ENCODE measurements at places on chromosomes 3 and 15. TPM values are rescaled to one million over a fixed set of nuclear protein-coding genes. Genes with fewer than 3 reads are reported as not detected.
A peak's percentile ranks its signal among the peaks of the same experiment; 100 is the strongest.

Gene TMC3
- total RNA-seq: not detected

Gene NCEH1
- 2.3 TPM for total RNA-seq

Gene ASB14
- not detected for total RNA-seq

Gene MKRN2OS
- not detected for total RNA-seq

Gene SPATA12
- not detected for total RNA-seq

Gene RTP3
- total RNA-seq: not detected

Gene TM4SF18
- total RNA-seq: not detected

Gene CMTM8
- total RNA-seq: 4.4 TPM

Gene GRM7
- total RNA-seq: 1.5 TPM

Gene TMEM40
- not detected for total RNA-seq

Gene CHRD
- total RNA-seq: 3.2 TPM

Gene GPR15
- total RNA-seq: not detected

Gene MORC1
- total RNA-seq: not detected

DNA sequence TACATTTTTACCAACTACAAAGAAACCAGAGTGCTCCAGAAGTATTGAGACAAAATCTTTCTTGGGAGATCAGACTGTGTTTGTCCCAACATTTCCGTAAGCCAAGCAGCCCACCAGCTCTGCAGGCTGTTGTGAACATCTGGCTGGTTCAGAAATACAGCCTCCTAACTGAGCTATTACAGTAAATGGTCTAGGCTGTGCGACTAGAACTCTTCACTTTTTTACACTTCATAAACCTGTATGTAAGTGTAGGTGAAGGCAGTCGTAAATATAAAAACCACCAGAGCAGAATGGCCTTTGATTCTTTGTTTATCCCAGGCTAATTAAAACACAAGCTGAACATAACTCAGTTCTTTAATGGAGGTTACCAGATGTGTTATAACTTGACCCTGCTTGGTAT lies 235.3 kb downstream of the ARRDC4 start:
- H3K27ac ChIP-seq: no peak overlapping the region
- H3K4me1 ChIP-seq: no peaks in the 10 kb centered on the region
- DNase-seq: no peak
- H3K36me3 ChIP-seq: no peaks in the 10 kb centered on the region
- H3K27me3 ChIP-seq: no peaks in the 10 kb centered on the region
- no peak overlapping the region for H3K4me3 ChIP-seq

GRCh38 chr3:155335724-155336354 lies 42.4 kb upstream of the STRIT1 start:
- H3K27me3 ChIP-seq: no peaks in the 10 kb centered on the region
- no peak overlapping the region for H3K4me3 ChIP-seq
- H3K4me1 ChIP-seq: no peaks in the 10 kb centered on the region
- no peak for DNase-seq
- H3K36me3 ChIP-seq: no peaks in the 10 kb centered on the region

DNA sequence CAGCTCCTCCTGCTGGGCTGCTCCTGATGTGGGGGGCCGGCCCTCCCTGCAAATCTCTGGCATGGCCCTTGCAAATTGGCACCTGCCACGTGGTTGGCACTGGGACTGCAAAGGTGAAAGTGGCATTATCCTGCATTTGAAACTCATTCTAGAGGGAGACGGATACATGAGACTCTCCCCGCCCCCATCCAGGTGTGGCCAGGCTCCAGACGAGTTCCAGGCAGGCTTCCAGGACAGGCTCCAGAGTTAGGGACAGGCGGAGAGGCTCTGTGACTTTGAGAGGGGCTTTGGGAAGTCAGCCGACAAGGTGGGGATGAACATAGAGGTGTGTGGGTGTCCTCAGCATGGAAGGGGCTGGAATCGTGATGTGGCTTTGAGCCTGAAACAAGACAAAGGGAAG lies 178.5 kb downstream of the APBA2 start:
- H3K27ac ChIP-seq: peak overlapping the region; percentile 54
- no peak overlapping the region for H3K4me3 ChIP-seq
- H3K27me3 ChIP-seq: no peaks in the 10 kb centered on the region
- peaks cover 13% of the 10 kb centered on the region for H3K36me3 ChIP-seq
- peaks cover 50% of the 10 kb centered on the region for H3K4me1 ChIP-seq
- DNase-seq: no peak

GRCh38 chr3:184040010-184040409 lies 8.5 kb downstream of the HTR3D start:
- no peaks in the 10 kb centered on the region for H3K4me1 ChIP-seq
- H3K27me3 ChIP-seq: peaks cover 2% of the 10 kb centered on the region
- H3K4me3 ChIP-seq: no peak overlapping the region
- H3K36me3 ChIP-seq: no peaks in the 10 kb centered on the region

- DNase-seq: no peak
- H3K4me1 ChIP-seq: peaks cover 18% of the 10 kb centered on the region
- no peak overlapping the region for H3K4me3 ChIP-seq
- H3K27ac ChIP-seq: no peak overlapping the region
- no peaks in the 10 kb centered on the region for H3K27me3 ChIP-seq
These were observed 289.8 kb upstream of the ROPN1 start for GRCh38 chr3:124281453-124282316.

DNA sequence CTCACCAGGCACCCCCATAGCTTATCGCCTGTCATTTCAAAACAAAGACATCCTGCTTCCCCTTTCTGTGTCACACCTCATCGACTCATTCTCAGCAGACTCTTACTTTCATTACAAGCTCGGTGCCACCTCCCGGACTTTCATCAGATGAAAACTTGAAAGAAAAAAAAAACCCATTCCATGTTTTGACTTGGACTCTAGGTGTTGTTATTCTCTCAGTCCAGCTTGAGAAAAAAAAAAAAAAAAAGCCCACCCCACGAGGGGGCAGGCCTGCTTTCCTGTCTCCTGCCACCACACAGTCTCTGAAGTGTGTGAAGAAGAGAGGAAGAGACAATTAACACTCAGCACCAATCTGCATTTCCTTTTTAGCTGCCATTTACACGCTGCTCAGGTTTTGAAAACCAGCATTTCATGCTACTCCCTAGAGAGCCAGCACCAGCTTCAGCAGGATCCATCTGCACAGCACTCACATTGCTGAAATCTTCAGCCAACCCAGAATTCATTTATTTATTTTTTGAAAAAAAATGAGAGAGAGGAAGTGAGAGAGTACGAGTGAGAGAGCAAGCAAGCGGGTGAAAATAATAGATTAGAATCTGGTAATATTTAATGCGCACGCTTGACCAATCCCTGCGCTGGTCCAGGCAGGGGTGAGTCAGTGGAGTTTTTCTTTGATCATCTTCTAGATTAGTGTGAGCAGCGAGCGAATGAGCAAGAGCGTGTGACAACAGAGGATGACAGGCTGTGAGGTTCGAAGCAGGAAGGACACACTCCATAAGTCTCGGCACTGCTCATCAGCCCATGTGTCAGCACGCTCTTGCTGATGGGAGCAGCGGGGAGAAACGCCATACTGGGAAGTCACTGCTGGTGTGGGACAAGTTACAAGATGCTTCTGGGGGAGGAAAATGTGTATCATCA lies 23.5 kb downstream of the ZNF80 start:
- no peak overlapping the region for H3K27ac ChIP-seq
- H3K36me3 ChIP-seq: no peaks in the 10 kb centered on the region
- no peak for DNase-seq
- H3K4me1 ChIP-seq: no peaks in the 10 kb centered on the region

GRCh38 chr15:23518104-23518503 lies 47.4 kb upstream of the MKRN3 start:
- H3K4me1 ChIP-seq: no peaks in the 10 kb centered on the region
- H3K27ac ChIP-seq: no peak overlapping the region
- peaks cover 2% of the 10 kb centered on the region for H3K36me3 ChIP-seq
- no peak overlapping the region for H3K4me3 ChIP-seq
- H3K27me3 ChIP-seq: no peaks in the 10 kb centered on the region

GRCh38 chr3:173267716-173268115 lies 126.7 kb upstream of the SPATA16 start:
- no peaks in the 10 kb centered on the region for H3K36me3 ChIP-seq
- DNase-seq: no peak
- no peaks in the 10 kb centered on the region for H3K4me1 ChIP-seq
- no peaks in the 10 kb centered on the region for H3K27me3 ChIP-seq
- no peak overlapping the region for H3K27ac ChIP-seq
- H3K4me3 ChIP-seq: no peak overlapping the region

- H3K4me1 ChIP-seq: no peaks in the 10 kb centered on the region
- H3K36me3 ChIP-seq: no peaks in the 10 kb centered on the region
These were observed 157.8 kb downstream of the PDCD6IP start for GRCh38 chr3:33956206-33956605.

DNA sequence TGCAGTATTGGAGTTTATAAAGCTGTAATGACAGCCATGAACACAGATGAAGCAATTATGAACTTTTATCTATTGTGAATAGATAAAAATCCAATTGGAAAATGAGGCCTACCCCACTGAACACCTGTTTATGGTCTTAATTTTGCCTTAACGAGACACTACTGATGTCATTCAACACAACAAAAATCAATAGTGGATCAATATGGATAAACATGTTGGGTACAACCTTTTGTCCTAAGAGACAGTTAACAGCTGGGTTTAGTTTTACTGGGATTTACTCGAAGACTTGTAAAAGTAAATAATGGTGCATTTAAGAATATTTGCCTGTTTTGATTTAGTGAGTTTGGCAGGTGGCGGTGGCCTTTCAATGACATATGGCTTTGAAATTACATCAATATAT lies 217.8 kb downstream of the NR1D2 start:
- H3K4me1 ChIP-seq: peaks cover 20% of the 10 kb centered on the region
- no peak overlapping the region for H3K4me3 ChIP-seq
- peaks cover 6% of the 10 kb centered on the region for H3K27me3 ChIP-seq
- no peak overlapping the region for H3K27ac ChIP-seq
- H3K36me3 ChIP-seq: no peaks in the 10 kb centered on the region
- DNase-seq: no peak

- H3K36me3 ChIP-seq: no peaks in the 10 kb centered on the region
- DNase-seq: no peak
- no peaks in the 10 kb centered on the region for H3K4me1 ChIP-seq
- H3K4me3 ChIP-seq: no peak overlapping the region
These were observed 35.6 kb upstream of the KCNMB2 start for GRCh38 chr3:178500631-178501030.

- no peak for DNase-seq
- no peak overlapping the region for H3K4me3 ChIP-seq
- peaks cover 9% of the 10 kb centered on the region for H3K4me1 ChIP-seq
- H3K27me3 ChIP-seq: no peaks in the 10 kb centered on the region
- H3K27ac ChIP-seq: no peak overlapping the region
These were observed 75.6 kb upstream of the POU1F1 start for GRCh38 chr3:87351937-87352336.

GRCh38 chr3:107464037-107464436 lies 58.7 kb upstream of the BBX start:
- H3K4me3 ChIP-seq: no peak overlapping the region
- no peaks in the 10 kb centered on the region for H3K36me3 ChIP-seq
- no peaks in the 10 kb centered on the region for H3K4me1 ChIP-seq
- DNase-seq: no peak

DNA sequence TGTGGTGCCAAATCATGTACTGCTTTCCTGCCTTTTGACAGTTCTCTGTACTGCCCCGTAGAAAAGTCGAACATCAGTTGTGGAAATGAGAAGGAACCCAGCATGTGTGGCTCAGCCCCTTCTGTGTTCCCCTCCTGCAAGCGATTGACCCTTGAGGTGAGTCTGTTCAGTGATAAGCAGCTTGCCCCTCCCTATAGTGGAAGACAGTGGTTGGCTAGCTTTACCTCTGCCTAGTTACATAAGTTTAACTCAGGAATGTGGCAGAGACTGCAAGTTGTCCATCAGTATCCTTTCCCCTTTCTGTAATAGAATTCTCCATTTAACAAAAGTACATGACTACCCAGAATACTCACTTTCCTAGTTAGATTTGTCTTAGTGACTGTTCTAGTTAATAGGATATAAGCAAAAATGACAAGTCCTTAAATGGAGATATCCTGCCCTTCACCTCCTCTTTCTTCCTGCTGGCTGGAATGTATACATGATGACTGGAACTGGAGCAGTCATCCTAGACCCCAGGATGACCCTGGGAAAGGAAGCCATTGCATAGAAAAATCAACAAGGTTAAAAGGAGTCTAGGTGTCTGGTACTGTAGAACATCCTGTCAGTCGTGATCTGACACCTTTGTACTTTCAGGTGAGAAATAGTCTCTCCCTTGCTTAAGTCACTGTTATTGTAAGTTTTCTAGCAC lies 10.6 kb downstream of the SETMAR start:
- H3K36me3 ChIP-seq: peaks cover 44% of the 10 kb centered on the region
- H3K27ac ChIP-seq: no peak overlapping the region
- no peak for DNase-seq
- no peak overlapping the region for H3K4me3 ChIP-seq
- peaks cover 7% of the 10 kb centered on the region for H3K4me1 ChIP-seq
- H3K27me3 ChIP-seq: no peaks in the 10 kb centered on the region

DNA sequence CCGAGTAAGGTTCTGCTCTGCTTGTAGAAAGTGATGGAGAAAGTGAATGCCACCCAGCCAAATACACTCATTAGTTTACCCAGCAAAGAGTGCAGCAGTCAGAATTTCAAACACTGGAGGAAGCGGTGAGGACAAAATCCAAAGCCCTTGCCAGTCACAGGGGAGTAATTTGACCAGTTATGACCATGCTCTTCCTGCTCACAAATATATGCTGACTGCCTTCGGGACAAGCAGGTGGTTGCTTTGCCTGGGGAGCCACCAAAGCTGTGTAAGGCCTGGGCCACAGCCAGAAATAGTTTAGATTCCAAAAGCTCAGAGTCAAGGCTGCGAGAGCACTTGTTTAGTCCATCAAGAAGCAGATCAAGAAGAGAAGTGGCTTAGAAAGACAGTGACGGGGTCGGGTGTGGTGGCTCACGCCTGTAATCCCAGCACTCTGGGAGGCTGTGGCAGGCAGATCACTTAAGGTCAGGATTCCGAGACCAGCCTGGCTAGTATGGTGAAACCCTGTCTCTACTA lies 51.0 kb upstream of the ATP13A3 start:
- H3K4me3 ChIP-seq: no peak overlapping the region
- no peaks in the 10 kb centered on the region for H3K27me3 ChIP-seq
- DNase-seq: no peak

DNA sequence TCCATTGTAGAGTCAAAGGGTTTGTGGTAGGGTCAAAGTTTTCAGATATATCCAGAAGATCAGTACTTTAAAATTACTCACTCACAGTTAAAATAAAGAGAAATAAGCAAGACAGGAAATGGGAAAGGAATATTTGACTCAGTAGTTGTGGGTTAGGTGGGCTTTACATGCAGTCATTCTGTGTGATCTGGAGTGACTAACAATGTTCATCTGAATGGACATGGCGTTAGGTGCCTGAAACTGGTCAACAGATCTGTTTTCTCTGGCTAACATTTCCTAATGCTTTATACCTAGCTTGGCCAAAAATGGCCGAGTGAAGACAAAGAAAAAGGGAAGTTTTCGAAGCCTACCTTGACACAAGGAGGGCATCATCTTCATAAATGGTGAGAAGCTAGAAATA lies 133.4 kb upstream of the SATB1 start:
- H3K4me3 ChIP-seq: no peak overlapping the region
- H3K4me1 ChIP-seq: peaks cover 3% of the 10 kb centered on the region
- no peak overlapping the region for H3K27ac ChIP-seq
- H3K36me3 ChIP-seq: no peaks in the 10 kb centered on the region
- DNase-seq: no peak
- H3K27me3 ChIP-seq: no peaks in the 10 kb centered on the region

GRCh38 chr15:74438721-74439316 lies 5.1 kb upstream of the SEMA7A start:
- no peaks in the 10 kb centered on the region for H3K27me3 ChIP-seq
- no peaks in the 10 kb centered on the region for H3K36me3 ChIP-seq
- peaks cover 33% of the 10 kb centered on the region for H3K4me1 ChIP-seq
- H3K27ac ChIP-seq: no peak overlapping the region
- DNase-seq: peak; percentile 66

GRCh38 chr3:73484656-73485248 lies 140.0 kb downstream of the PDZRN3 start:
- H3K4me3 ChIP-seq: no peak overlapping the region
- no peak overlapping the region for H3K27ac ChIP-seq
- DNase-seq: no peak
- H3K36me3 ChIP-seq: no peaks in the 10 kb centered on the region
- no peaks in the 10 kb centered on the region for H3K27me3 ChIP-seq
- peaks cover 21% of the 10 kb centered on the region for H3K4me1 ChIP-seq
